IMR-90 (cell line): ENCODE measurements at places on chromosomes 7 and 10. TPM values are rescaled to one million over a fixed set of nuclear protein-coding genes. Genes with fewer than 3 reads are reported as not detected.
A peak's percentile ranks its signal among the peaks of the same experiment; 100 is the strongest.

Gene TAS2R60
- not detected in 2 replicates for total RNA-seq

DNA sequence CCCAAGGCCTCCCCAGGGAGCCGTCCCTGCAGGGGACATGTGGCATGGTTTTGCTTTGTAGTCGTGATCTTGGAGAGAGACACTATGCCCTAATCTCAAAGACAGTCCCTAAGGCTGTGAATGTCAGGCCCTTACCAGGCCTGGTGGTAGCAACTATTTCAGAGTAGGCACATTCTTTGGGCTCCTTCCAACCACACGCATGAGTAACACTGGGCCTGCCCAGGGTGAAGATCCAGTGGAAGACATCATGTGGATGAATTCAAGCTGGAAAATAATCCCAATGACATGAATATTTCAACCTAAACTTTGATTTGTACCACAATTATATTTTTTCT lies 39.5 kb upstream of the INSIG1 start:
- no peak overlapping the region for H3K4me3 ChIP-seq
- no peak overlapping the region for H3K27ac ChIP-seq
- H3K36me3 ChIP-seq, result no peaks in the 10 kb centered on the region
- peaks cover 3% of the 10 kb centered on the region; the same call in 1 of the 2 replicates for H3K27me3 ChIP-seq

DNA sequence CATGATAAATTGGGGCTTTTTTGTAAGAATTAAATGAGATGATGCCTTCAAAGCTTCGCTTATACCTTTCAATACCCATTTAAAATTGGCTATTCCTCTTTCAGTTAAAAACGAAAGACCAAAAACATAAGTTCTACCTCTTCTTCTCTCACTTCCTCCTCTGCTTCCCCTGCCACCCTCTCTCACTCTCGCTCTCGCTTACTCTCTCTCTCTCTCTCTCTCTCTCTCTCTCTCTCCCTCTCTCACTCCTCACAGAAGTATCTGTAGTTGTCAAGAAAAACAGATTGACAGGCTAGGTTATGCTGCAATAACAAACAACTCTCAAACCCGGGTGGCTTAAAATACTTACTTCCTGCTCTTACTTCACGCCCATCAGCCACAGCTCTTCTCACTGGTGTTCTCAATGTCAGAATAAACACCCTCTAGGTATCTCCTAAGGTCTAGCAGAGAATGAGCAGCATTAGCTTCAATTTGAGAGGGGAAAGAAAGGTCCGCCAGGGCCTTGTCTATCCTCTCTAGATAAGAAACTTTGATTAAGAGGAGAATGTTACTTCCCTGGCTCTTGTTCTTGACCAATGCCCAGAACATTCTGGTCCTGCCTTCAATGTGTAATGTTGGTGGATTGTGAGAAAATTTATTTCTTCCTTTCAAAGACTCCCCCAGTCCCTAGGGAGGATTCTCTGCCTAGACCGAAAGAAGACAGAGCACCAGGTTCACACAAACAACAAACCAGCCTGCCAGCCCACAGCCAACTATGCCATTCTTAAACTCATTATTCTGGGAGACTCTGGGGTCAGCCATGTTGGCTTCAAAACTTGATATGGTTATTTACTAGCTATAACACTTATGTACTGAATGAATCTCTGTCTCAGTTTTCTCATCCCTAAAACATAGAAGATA lies 1028.7 kb downstream of the XPNPEP1 start:
- no peak overlapping the region for H3K27ac ChIP-seq
- H3K4me1 ChIP-seq, result no peaks in the 10 kb centered on the region
- DNase-seq, result no peak
- no peak overlapping the region for H3K4me3 ChIP-seq
- H3K36me3 ChIP-seq, result no peaks in the 10 kb centered on the region

- no peak for DNase-seq
- H3K27me3 ChIP-seq, result no peaks in the 10 kb centered on the region
- no peak overlapping the region for H3K27ac ChIP-seq
- H3K4me3 ChIP-seq, result no peak overlapping the region
- no peaks in the 10 kb centered on the region for H3K36me3 ChIP-seq
Observed at GRCh38 chr7:49790209-49790608, 16.8 kb downstream of the VWC2 start.

DNA sequence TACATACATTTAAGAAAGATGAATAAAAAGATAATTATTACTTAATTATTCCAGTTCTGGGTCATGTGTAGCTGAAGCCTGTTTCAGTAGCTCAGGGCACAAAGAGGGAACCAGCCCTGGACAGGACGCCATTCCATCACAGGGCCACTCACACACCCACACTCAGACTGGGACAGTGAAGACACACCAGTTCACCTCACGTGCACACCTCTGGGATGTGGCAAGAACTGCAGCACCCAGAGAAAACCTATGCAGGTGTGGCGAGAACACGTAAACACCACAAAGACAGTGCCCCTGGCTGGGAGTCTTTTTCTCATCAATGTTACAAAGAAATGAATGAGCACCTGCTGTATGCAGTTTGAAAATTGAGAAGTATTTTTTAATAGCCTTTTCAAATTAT lies 1.6 kb upstream of the IDI1 start:
- peaks cover 7% of the 10 kb centered on the region for H3K4me1 ChIP-seq
- peak overlapping the region; percentile 8; the same call in 1 of the 2 replicates for H3K27ac ChIP-seq
- H3K27me3 ChIP-seq, result no peaks in the 10 kb centered on the region
- DNase-seq, result no peak
- no peak overlapping the region; the same call in 1 of the 2 replicates for H3K4me3 ChIP-seq
- H3K36me3 ChIP-seq, result peaks cover 4% of the 10 kb centered on the region

Gene EPO
- not detected in 2 replicates for total RNA-seq

DNA sequence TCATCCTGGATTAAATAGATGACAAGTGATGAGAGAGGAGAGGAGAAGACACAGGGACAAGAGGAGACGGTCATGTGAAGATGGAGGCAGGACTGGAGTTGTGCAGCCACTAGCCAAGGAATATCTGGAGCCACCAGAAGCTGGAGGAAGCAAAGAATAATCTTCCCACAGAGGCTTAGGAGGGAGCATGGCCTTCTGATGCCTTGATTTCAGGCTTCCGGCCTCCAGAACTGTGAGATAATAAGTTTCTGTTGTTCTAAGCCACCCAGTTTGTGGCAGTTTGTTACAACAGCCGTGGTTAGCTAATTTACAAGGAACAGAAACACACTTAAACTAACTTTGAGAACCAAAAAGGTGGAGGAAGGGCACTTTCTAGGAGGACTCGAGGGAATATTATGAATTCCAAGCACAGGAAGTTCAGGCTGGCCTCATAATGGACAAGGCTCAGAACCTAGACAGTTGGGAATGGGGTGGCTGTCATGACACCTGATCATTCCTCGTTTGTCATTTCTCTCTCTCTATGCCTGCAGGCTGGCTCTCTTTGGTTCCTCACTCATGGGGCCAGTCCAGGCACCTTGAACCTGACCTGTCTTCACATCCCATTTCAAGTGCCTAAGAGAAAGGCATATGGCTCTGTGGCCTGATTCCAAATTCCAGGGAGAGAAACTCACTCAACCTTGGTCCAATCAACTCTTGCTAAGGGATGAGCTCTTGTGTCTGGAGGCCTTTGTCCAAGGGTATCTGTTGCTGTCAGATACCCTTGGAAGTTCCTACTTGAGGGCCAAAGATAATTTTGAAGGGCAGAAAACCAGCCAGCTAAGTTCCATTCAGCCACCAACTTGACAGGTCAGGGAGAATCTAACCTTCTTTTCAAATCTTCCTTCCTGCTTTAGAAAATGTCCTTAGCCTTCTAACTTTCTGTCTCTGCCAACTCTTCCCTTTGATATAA lies 33.5 kb upstream of the PDZD8 start:
- no peaks in the 10 kb centered on the region for H3K36me3 ChIP-seq
- H3K27ac ChIP-seq, result no peak overlapping the region
- no peaks in the 10 kb centered on the region for H3K4me1 ChIP-seq
- no peaks in the 10 kb centered on the region; the same call in 1 of the 2 replicates for H3K27me3 ChIP-seq

Gene MMRN2
- total RNA-seq, result 0.56 and 1.8 TPM in 2 replicates

DNA sequence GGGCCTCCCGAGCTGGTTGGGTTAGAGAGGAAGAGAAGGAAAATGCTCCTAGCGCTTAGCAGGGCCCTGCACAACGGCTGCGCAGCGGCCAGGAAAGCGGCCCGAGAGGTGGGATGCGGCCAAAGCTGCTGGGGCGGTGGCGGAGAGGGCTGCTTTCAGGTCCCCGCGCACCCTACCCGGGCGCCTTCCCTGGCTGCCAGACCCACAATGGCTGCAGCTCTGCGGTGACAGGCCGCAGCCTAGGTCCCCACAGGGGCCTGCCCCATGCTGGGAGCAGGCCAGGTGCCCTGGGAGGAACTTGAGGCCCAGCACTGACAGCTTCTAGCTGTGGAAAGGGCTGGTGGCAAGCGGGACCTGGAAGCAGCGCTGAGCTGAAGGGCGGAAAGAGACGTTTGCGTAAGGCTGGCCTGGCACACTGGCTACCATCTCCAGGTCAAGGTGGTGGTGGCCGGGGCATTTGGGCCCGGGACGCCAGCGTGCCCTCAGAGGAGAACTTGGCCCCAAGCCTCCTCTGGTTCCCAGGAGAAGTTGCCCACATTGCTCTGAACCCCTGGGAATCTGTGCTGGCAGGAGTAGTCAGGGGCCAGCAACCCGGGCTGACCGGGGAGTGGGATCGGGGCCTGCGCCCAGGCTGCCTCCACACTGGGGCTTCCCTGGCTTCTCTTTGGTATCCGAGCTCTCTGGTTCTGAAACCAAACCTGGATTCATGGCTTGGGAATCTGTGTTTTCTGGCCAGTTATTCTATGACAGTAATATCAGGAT lies 72.9 kb upstream of the ZNF804B start:
- no peaks in the 10 kb centered on the region for H3K4me1 ChIP-seq
- no peak for DNase-seq
- H3K27ac ChIP-seq, result no peak overlapping the region
- no peaks in the 10 kb centered on the region for H3K36me3 ChIP-seq
- H3K27me3 ChIP-seq, result no peaks in the 10 kb centered on the region
- no peak overlapping the region for H3K4me3 ChIP-seq

GRCh38 chr7:84081973-84082522 lies 112.5 kb downstream of the SEMA3A start:
- DNase-seq, result no peak
- peaks cover 5% of the 10 kb centered on the region; the same call in 1 of the 2 replicates for H3K36me3 ChIP-seq
- H3K27ac ChIP-seq, result no peak overlapping the region
- H3K27me3 ChIP-seq, result no peaks in the 10 kb centered on the region
- no peak overlapping the region for H3K4me3 ChIP-seq

DNA sequence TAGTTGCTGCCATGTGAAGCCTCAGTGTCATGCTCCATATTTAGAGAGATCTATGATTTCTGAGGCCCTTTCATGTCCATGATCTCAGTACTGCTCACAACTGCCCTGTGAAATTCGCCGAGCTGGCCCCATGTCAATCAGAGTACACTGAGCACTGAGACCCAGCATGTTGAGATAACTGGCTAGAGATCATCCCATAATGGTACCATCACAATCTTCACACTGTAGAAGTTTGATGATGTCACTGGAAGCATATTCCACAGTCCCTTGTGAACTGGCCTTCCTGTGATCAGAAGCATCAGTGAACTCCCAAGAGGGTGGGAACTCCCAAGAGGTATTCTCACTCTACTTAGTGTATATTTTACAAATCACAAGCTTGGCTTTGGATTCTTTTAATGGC lies 116.0 kb downstream of the EGFR start:
- H3K36me3 ChIP-seq, result peaks cover 4% of the 10 kb centered on the region; the same call in 1 of the 2 replicates
- peak; percentile 34 for DNase-seq
- H3K27me3 ChIP-seq, result no peaks in the 10 kb centered on the region
- H3K4me1 ChIP-seq, result peaks cover 35% of the 10 kb centered on the region
- no peak overlapping the region for H3K4me3 ChIP-seq

Gene OLAH
- total RNA-seq, result under 0.01 TPM in 1 of 2 replicates, not detected in the other

Gene AKR1C8
- not detected in 2 replicates for total RNA-seq

- H3K4me1 ChIP-seq, result peaks cover 32% of the 10 kb centered on the region
- DNase-seq, result no peak
- H3K36me3 ChIP-seq, result no peaks in the 10 kb centered on the region
- H3K27me3 ChIP-seq, result no peaks in the 10 kb centered on the region
- no peak overlapping the region for H3K4me3 ChIP-seq
- H3K27ac ChIP-seq, result peak overlapping the region; percentile 64
Observed at GRCh38 chr10:103850572-103850895, 4.8 kb downstream of the SH3PXD2A start.

GRCh38 chr10:29861811-29862505 lies 197.4 kb downstream of the JCAD start:
- no peak for DNase-seq
- H3K4me1 ChIP-seq, result peaks cover 12% of the 10 kb centered on the region
- H3K4me3 ChIP-seq, result no peak overlapping the region
- H3K36me3 ChIP-seq, result no peaks in the 10 kb centered on the region

- H3K27me3 ChIP-seq, result peaks cover 5% of the 10 kb centered on the region
- H3K4me3 ChIP-seq, result no peak overlapping the region
- H3K36me3 ChIP-seq, result no peaks in the 10 kb centered on the region
- H3K4me1 ChIP-seq, result no peaks in the 10 kb centered on the region
- no peak for DNase-seq
Observed at GRCh38 chr10:75904499-75905283, 473.3 kb downstream of the LRMDA start.

DNA sequence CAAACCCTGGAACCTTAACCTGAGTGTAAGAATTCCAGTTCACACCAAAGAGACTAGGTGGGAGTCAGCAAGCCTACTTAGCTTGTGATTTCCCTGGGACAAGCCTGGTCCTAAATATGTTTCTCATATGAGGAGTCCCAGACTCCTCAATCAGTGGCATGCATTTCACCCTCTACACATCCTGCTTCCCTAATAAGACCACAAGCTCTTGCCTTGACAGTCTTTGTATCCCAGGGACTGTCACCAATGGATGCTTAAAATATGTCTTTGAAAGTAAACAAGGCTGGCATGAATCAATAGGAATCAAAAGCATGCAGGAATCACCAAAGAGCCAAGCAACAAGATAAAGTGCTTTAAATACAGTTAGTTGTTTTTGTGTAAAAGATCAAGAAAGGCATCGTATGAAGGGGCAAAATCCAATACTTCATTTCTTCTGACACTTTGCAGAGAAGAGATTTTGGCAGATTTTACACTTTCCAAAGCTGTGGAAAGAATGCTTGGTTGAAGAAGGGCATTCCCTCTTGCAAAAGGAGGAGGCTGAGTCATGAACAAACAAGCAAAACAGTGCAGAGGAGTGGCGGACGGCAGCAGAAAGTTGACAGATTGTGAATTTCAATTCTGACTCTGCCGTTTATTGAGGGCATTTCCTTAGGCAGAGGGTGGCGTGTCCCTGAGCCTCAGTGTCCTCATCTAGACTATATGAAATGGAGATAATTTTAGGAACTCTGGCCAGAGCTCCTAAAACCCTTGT lies 8.5 kb upstream of the NFE2L3 start:
- peak; percentile 42 for DNase-seq
- H3K4me3 ChIP-seq, result no peak overlapping the region
- 0 out of 2 replicates have a peak, but pooled peaks cover 2% of the 10 kb centered on the region for H3K27me3 ChIP-seq
- H3K36me3 ChIP-seq, result no peaks in the 10 kb centered on the region

Gene LLCFC1
- total RNA-seq, result not detected in 2 replicates

Gene MACROH2A2
- 16.7 and 17.4 TPM in 2 replicates for total RNA-seq

Gene PLEKHS1
- not detected in 2 replicates for total RNA-seq

- H3K27me3 ChIP-seq, result no peaks in the 10 kb centered on the region
- no peak for DNase-seq
- no peaks in the 10 kb centered on the region; the same call in 1 of the 2 replicates for H3K4me1 ChIP-seq
Observed at GRCh38 chr10:11261687-11262493, 244.2 kb downstream of the CELF2 start.
